ENCODE measurements at places on chromosomes 3 and 15. TPM values are rescaled to one million over a fixed set of nuclear protein-coding genes. Genes with fewer than 3 reads are reported as not detected.
A peak's percentile ranks its signal among the peaks of the same experiment; 100 is the strongest.

The LOXL1 gene
- total RNA-seq = 224 TPM

The FSTL1 gene
- 178 TPM for total RNA-seq

The CCDC33 gene
- not detected for total RNA-seq

The HHATL gene
- not detected for total RNA-seq

The GRM2 gene
- 0.17 TPM for total RNA-seq

The PEX5L gene
- total RNA-seq = 0.69 TPM

GRCh38 chr3:64591615-64592014 is 96.2 kb downstream of the ADAMTS9 start:
- DNase-seq = no peak

DNA sequence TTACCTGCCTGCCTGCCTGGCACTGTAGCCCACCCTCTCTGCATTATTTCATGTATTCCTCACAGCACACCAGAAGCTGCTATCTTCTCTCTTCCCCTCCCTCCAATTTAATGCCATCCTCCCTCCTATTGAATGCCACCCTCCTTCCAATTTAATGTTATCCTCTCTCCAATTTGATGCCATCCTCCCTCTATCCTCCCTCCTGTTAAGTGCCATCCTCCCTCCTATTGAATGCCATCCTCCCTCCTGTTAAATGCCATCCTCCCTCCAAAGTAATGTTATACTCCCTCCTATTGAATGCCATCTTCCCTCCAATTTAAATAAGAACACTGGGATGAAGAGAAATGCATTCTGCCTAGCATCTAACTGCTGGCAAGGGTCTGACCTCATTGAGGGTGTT is 11.1 kb downstream of the ATP10A start:
- no peak for DNase-seq

DNA sequence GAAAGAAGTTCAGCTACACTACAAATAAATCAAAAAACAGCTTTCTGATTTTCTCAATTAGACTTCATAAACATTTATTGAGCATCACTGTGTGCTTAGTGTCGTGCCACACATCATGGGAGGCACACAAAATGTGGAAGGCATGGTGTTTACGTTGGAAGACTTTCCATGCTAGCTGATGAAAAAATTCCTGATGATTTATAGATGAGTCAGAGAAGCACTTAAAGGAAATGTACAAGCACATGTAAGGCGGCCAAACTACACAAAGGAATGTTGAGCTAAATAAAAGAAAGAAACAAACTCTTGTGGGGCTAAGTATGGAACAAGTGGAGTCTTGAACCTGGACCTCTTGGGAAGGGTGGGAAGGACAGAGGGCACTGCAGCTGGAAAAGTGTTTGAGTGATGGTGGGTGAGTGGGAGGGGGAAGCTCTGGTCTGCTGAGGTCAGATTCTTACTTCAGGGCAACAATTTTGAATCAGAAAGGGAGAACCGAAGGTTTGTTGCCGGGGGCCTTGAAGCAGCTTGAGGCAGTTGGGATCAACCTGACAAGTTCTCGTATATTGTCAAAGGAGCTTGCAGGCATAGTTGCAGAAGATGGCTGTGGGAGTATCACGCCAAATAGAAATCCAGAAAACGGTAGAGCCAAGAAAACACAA is 66.9 kb downstream of the FOXB1 start:
- DNase-seq = peak; percentile 89

- DNase-seq = no peak
Observed at GRCh38 chr3:44883213-44883955, 9.0 kb downstream of the TGM4 start.

- DNase-seq = peak; percentile 84
Observed at GRCh38 chr3:48232734-48233133, 8.2 kb upstream of the ZNF589 start.

GRCh38 chr3:131349454-131349853 is 32.1 kb upstream of the NUDT16 start:
- DNase-seq = no peak

DNA sequence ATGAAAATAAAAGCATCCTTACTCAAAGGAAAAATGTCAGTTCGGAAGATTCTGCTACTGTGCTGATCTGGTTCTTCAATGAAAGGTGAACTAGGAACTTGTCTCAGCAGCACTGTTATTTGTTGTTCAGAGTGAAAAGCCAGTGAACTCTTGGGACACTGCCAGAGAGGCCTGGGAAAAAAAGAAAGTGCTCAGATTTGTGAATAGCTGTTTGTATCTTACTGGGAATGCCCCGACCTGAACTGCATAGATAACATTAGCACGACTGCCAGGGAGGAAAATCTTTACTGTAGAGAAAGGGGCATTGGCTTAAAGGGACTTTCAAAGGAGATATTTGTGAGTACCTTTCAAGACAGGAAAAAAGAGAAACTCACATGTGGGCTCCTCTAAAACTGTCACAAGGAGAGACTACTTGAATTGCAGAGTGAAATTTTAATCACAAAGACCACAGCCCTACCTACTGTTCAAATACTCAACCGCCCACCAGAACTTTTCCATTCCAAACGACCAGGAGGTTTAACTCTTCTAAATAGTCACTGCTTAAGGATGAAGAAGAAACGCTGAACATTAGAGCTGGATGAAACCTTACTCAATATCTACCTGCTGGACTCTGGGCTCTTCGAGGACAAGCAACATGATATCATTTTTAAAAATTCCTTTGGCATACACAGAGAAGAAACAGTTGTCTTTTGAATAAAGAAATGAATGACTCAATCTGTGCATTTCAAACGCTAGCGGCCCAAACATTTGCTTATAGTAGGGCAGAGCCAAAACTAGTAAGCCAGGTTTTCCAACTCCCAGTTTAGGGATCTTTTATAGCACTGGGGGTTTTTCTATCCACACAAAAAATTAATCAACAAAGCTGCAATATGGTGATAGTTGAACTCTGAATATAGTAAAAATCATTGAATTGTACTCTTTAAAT is 13.4 kb downstream of the TAMM41 start:
- DNase-seq = no peak

- peak; percentile 85 for DNase-seq
Observed at GRCh38 chr3:184222521-184222920, 6.9 kb upstream of the VWA5B2 start.

DNA sequence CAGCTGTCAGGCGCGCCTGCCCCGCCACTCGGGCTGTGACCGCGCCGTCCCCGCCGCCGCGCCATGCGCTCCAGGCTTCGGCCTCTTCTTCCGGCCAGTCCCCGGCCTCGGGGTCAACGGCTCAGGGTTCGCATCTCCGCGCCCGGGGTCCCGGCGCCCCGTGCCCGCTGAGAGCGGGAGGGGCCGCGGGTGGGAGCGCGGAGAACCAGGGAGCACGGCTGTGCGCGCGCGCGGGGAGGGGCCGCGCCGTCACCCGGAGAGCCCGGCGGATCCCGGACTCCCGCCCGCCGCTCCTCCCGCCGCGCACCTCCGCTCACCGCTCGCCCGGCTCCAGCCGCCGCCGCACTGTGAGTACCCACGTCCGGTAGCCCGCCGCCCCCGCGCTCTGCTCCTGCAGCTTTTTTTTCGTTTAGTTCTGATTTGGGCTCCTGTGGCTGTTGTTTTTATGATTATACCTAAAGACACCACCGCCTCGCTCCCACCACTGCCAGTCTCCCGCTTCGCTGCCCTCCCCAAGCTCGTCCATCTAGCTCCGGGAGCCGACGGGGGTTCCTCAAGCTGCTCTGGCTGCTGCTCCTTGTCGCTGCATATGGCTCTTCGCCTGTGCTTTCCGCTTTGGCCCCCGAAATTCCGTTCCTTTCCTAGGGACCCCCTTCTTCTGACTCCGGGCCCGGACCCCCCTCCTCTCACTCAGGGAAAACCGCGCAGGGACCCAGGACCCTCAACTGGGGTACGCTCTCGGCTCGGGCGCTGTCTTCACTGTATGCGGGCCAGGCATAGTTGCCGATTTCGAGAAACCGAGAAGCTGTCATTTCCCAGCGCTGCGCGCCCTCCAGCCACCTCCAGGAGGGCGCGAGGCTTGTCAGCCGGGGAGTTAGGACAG is 1.8 kb upstream of the SKOR1 start:
- DNase-seq = no peak

- DNase-seq = no peak
Observed at GRCh38 chr3:62582495-62583172, 209.3 kb upstream of the FEZF2 start.

GRCh38 chr3:67733269-67733950 is 79.0 kb upstream of the SUCLG2 start:
- no peak for DNase-seq

DNA sequence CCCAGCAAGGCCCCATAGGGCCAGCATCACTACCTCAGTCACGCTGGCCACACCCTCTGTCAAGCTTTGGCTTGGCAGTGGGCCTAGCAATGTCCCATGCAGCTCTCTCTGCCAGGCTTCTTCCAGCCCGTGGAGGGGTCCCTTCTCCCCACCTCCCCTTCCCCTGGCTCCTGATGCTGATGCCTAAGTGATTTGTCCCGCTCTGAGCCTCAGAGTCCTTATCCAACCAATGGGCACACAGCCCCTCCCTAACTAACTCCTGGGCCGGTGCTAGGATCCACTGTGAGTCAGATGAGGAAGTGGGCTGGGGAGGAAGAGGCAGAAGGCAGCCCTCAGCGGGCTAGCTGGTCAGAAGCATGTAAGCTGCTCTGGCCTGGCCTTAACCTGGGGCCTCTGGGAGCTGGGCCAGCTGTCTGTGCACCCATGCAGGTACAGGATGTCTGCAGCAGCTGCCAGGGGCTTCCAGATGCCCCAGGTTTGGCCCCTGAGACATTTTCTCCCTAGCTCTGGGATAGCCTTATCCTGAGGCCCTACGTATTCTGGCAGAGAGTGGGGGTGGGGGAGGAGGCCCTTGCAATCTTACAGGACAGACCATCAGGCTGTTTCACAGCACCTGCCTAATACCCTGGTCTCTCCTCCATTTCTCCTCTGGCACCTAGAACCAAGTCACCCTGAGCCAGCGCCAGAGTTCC is 740 bp upstream of the ZBTB47 start:
- peak; percentile 90 for DNase-seq

- DNase-seq = no peak
Observed at GRCh38 chr3:4071481-4072184, 231.5 kb upstream of the SETMAR start.

- no peak for DNase-seq
Observed at GRCh38 chr3:26308454-26308853, 314.1 kb upstream of the LRRC3B start.

GRCh38 chr15:68278595-68279405 is 1.3 kb downstream of the FEM1B start:
- peak; percentile 32 for DNase-seq

DNA sequence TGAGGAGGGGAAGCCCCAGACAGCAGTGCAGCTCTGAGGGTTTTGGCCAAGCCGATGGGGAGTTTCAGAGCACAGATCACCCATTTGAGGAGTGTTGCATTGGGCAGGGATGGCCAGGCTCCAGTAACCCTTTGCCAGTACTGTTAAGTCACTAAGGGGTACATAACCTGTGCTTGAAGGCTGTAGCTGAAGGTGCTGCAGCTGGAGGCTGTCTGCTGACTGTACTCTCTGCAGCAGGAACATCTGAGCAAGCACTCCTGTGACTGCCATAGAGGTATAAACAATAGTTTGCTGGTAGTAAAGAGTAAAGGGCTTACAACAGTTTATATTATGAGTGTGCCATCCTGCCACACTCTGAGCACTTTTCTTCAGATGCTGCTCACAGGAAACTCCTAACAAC is 297.8 kb downstream of the EPHA3 start:
- DNase-seq = no peak

GRCh38 chr3:183158551-183159006 is 4.0 kb downstream of the LAMP3 start:
- no peak for DNase-seq

DNA sequence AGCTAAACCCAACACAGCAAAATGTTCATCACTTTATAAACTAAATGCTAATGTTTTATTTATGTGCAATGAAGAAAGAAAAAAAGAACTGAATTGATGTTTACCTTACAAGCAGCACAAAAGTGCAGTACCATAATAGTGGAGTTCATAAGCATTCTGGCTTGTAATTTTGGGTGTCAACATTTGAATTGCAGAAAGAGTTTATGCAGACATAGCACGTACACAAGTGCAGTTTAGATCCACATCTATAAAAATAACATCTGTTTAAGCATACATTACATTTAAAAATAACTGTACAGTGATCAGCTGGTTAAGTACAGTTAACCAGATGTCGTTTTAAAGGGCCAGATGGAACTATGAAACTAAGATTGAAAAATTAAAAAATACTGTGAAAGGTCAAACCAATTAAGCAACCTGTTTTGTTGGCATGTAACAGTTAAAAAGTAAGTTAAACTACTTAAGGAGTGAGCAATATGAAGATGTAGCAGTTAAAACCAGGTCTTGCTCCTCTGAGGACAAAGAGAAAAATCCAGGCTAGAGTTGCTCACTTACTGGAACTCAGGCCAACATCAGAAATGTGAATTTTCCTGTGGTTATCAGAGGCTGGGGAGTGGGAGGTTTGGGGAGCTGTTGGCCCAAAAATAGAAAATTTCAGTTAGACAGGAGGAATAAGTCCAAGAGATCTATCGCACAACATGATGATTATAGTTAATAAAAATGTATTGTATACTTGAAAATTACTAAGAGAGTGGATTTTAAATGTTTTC is 204.9 kb upstream of the MDFIC2 start:
- no peak for DNase-seq

DNA sequence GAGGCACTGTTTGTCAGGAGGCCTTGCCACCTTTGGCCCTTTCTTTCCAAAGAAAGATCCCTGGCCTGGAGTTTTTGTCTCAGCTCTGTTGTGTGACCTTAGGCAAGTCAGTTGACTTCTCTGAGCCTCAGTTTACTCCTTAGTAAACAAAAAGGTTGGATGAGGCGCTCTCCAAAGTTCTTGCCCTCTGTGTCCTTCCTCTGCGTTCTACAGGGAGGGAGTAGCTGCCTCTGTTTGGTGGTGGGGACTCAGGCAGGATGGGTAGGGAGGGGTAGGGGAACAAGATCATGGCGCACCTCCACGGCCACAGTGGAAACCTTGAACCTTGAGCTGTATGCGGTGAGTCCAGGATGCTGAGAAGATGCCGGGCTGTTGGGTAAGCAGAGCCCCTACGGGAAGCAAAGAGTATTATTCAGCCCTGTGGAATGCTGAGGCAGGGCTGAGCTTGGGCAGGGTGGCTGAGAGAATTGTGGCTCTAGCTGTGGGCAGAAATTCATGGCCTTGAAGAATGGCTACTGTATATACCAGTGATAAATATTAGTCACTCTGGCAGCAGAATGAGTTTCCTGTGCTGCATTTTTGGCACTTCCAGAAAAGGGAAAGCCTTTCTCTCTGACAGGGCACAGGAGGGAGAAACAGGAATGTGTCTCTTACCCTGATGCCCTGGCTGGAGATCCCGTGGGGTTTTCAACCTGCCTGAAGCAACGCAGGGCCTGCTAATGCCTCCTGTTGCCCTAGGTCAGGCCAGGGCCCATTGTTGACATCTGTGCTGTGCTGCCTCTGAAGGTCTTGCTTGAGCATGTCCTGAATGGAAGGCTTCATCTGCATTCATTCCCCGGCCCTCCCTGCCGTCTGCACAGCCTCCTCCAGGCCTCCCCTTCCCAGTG is 39.9 kb downstream of the SMAD3 start:
- DNase-seq = peak; percentile 96

GRCh38 chr3:128123156-128123537 is 465 bp downstream of the RUVBL1 start:
- no peak for DNase-seq

All from PC-3 (cell line).